ENCODE measurements at places on chromosomes 3 and 15. TPM values are rescaled to one million over a fixed set of nuclear protein-coding genes. Genes with fewer than 3 reads are reported as not detected.

Gene SATB1
- 164 TPM for total RNA-seq

Gene ECE2
- not detected for total RNA-seq

Gene REC114
- not detected for total RNA-seq

Gene C3orf18
- 17.8 TPM for total RNA-seq

DNA sequence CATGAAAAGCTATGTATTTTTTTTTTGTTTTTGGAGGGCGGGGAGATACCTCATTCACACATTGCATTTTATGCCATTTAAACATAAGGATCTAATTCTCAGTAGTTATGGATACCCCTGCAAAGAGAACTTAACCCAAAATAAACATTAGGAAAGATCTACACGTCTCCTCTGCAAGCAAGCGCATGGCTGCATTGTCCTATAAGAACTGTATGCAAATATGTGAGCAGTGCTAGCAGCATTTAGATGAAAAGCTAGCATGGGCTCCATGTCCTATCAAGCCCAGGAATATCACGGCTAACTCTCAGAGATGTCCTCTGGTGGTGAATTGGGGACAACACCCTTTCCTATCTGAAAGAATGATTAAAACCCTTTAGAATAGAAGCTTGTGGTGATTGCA lies 292.8 kb downstream of the MEX3B start:
- DNase-seq = no peak

GRCh38 chr3:107370907-107371306 lies 6.3 kb upstream of the CCDC54 start:
- DNase-seq = no peak

GRCh38 chr3:196941729-196942225 lies 551 bp downstream of the NCBP2 start:
- DNase-seq = peak; percentile 73

- DNase-seq = no peak
These were observed 227.7 kb upstream of the ZPLD1 start for GRCh38 chr3:102207151-102207571.

DNA sequence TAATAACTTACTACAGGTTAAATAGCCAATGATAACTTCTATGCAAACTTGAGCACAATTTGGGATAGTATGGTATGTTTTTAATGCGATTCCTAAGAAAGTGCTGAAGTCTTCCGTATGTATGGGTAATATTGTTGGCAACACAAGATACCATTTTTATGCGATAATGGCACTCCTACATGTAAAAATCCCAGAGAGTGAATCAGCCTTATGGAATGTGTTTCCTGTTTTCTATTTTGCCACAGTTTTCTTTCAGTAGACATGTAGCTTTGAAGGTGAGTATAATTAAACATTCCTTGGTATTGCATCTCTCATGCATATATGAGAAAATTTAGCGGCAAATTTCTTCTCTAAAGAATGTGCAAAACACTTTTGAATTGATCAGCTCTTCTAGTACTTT lies 396.8 kb upstream of the AZI2 start:
- no peak for DNase-seq

- DNase-seq = no peak
These were observed 96.3 kb downstream of the ZNF385D start for GRCh38 chr3:21654662-21655061.

DNA sequence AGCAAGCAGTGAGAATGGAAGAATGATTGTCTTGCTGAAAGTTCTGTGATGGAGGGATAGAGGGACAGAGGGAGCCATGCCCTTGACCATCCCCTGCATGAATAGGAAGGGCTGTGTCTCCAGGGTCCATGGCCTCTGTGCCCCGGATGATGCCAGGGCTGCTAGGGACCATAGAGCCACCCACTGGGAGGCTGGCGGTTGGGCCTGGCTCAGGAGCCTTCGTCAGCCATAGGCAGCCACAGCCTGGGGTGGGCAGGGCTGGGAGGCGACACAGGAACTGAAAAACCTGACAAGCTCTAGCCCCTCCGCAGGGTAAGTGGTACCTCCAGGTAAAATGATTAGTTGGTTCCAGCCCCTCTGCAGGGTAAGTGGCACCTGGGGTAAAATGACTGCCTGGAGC lies 19.1 kb upstream of the LAMP3 start:
- DNase-seq = no peak

GRCh38 chr3:191235331-191236314 lies 36.6 kb downstream of the OSTN start:
- no peak for DNase-seq

GRCh38 chr3:105397974-105398373 lies 31.3 kb downstream of the ALCAM start:
- DNase-seq = no peak

DNA sequence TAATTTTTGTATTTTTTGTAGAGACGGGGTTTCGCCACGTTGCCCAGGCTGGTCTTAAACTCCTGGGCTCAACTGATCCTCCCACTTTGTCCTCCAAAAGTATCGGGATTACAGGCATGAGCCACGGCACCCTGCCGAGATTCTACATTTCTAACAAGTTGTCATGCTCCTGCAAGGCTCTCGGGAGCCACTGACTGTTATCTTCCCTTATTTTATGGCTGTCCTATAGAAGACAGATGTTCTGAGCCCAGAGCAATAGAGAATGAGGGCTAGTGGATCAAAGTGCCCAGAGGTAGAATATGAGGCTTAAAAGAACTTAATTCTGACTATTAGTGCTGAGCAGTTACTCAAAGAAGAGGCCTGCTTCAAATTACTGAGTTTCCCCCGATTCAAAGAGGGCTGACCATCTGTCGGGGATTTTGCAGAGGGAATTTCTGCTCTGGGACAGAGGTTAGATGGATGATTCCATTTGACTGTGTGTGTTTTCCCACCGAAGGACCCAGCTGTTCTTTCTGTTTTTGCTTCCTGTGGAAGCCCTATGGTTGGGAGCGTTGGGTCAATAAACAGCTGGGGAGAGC lies 39.5 kb downstream of the ITPR1 start:
- no peak for DNase-seq

DNA sequence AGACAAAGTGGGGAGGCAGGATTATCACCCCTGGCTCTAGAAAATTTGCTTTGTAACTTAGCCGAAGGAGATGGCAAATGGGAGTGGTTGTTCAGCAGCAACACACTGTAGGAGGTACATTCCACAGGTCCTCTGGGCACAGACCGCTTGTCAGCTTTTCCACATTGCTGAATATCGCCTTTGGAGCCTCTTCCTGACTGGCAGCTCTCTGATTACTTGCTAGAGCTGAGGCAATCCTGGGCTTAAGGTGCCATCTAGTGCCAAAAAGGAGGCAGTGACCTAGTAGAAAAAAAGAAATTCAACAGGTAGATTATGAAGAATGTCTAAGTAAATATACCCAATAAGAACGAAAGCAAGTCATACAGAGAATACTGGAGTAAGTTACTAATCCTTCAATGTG lies 13.1 kb upstream of the SCN5A start:
- DNase-seq = no peak

- DNase-seq = peak; percentile 89
These were observed 885 bp downstream of the CDV3 start for GRCh38 chr3:133574260-133574881.

GRCh38 chr3:134327594-134327975 lies 46.7 kb downstream of the AMOTL2 start:
- DNase-seq = no peak

Measured in activated CD8-positive, alpha-beta memory T cell treated with anti-CD3 and anti-CD28 coated beads, Interleukin-2, amount 10 ng/mL, durations not matched to agents 7 days and 5 days (primary cell).